Subcutaneous adipose tissue (tissue), 4 donors: ENCODE measurements at places on chromosomes 12 and 14. TPM values are rescaled to one million over a fixed set of nuclear protein-coding genes. Genes with fewer than 3 reads are reported as not detected.

The KRT2 gene
- not detected for total RNA-seq

The TPCN1 gene
- total RNA-seq: 38.6 TPM

The CCDC60 gene
- total RNA-seq: not detected

The ACSM4 gene
- not detected for total RNA-seq

The VASH1 gene
- 6.2 TPM for total RNA-seq

The GLT8D2 gene
- total RNA-seq: 4.6 TPM

The RIPK3 gene
- total RNA-seq: 14.3 TPM

The CMTM5 gene
- not detected for total RNA-seq

The AQP5 gene
- not detected for total RNA-seq

The KRT73 gene
- not detected for total RNA-seq

The TGFB3 gene
- 2.3 TPM for total RNA-seq

The IFNG-AS1 gene
- total RNA-seq: not detected

The SETD3 gene
- total RNA-seq: 93.2 TPM

The OR5AU1 gene
- total RNA-seq: not detected

The YEATS4 gene
- total RNA-seq: 22.0 TPM

The OTX2 gene
- not detected for total RNA-seq

The CLEC9A gene
- not detected for total RNA-seq

The KIF5A gene
- total RNA-seq: not detected

The UBR7 gene
- total RNA-seq: 28.2 TPM

The SBNO1 gene
- 26.2 TPM for total RNA-seq

The ARID4A gene
- total RNA-seq: 39.6 TPM

The TTC9 gene
- 0.22 TPM for total RNA-seq

The DPY19L2 gene
- 43.5 TPM for total RNA-seq

The TMEM179 gene
- total RNA-seq: not detected

The SRRM4 gene
- total RNA-seq: not detected

The RNASE2 gene
- total RNA-seq: 1.1 TPM

The FBXL14 gene
- 4.6 TPM for total RNA-seq

The HEATR5A gene
- 39.3 TPM for total RNA-seq

The UNC79 gene
- 0.75 TPM for total RNA-seq

The LRTM2 gene
- not detected for total RNA-seq
